ENCODE measurements at places on chromosomes 6 and 20.

DNA sequence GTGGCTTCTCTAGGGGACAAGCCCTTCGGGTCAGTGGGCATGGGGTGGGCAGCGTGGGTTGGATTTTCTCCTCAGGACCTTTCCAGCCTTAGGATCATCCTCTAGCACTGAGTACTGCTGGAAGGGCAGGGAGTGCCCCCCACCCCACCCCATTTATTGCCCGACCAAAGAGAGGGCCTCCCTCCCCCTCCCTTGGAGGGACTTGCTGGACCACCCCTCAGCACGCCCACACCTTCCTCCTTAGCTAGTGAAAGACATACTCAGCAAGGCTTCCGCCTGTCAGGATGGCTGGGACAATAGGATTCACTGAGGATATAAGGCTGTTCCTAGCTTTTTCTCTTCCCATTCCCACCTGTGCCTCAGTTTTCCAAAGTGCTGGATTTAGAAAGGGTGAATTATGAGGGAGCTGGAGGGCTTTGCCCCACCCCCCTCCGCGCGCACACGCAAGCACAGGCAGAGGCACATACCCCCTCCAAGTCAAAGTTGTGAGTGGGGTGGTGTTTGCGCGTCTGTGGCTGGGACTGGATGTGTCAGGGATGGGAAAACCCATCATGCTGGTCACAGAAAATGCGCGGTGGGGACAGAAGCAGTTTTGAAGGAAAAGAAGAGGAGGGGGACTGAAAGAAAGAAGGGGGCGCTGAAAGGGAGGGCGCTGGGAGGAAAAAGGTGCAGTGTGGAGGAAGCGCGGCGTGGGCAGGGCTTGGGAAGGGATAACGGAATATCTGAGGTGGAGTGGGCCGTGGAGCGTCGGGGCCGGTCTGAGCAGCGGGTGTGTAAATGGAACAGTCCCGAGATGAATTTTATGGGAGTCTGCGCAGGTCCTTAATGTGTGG, 693 bp upstream of the SLC29A1 start:
- no peak for DNase-seq

GRCh38 chr6:74899416-74899815, 306.4 kb downstream of the COL12A1 start:
- DNase-seq, result no peak

DNA sequence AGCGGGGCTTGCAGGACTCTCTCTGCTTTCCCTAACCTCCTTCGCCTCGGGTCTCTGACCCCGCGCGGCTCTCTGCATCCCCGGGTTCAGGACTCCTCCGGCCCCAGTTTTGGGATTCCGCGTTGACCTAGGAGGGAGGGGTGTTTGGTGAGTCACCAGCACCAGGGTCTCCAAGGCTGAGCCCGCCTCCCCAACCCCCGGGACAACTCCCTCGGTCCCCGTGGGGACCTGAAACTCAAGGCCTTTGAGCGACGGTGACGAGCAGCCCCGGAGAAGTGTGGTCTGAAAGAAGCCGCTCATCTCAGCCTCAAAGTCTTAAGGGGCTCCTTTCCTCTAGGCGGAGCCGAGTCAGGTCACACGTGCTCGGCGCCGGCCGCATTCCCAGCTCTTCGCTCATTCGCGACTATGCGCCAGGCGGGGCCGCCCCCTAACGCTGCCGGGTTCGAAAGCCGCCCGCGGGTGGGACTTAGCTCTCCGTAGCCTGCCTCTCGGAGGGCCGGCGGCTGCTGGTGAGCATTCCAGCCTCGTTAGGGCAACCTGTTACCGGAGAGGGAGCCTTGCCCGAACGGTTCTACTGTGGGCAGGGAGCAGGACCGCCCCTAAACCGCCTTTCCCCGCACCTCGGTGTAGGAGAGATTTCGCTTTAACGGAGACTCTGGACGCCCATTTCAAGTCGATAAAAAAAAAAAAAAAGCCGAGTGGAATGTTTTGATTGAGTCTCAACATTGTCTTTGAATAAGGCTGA, 3.0 kb upstream of the PRDM13 start:
- no peak for DNase-seq

DNA sequence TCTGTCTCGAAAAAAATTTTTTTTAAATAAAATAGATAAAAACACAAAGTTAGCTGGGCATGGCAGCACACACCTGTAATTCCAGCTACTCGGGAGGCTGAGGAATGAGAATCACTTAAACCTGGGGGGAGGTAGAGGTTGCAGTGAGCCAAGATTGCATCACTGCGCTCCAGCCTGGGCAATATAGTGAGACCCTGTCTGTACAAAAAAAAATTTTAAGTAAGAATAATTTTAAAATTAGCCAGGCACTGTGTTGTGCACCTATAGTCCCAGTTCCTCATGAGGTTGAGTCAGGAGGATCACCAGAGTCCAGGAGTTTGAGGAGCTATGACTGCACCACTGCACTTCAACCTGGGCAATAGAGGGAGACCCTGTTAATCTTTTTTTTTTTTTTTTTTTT, 149.2 kb upstream of the SHLD1 start:
- DNase-seq, result no peak

DNA sequence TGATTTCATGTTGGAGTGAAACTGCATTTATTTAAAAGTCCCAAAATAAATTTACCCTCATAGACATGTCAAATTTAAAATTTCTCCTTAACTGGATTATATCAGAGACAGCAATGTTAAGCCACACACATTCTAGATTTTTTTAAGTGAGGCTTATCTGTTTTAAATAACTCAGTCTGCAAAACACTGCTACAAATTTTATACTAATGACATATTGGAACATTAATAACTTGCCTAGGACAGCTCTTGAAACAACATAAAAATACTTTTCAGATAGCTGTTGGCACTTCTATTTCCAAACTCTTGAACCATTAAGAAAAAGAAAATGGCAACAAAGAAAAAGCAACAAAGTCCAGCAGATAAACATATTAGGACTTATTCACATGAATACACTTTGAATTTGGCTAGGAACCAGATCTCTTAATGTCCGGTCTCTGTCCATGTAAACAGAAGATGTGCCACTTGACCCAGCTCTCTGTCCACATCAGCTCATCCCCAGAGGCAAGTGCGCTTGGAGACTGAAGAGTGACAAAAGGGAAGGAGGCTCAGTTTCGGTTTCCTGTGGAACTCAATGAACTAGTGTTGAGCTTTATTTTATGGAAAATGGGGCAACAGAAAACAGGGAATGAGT, 219.3 kb upstream of the THBS2 start:
- DNase-seq, result no peak

DNA sequence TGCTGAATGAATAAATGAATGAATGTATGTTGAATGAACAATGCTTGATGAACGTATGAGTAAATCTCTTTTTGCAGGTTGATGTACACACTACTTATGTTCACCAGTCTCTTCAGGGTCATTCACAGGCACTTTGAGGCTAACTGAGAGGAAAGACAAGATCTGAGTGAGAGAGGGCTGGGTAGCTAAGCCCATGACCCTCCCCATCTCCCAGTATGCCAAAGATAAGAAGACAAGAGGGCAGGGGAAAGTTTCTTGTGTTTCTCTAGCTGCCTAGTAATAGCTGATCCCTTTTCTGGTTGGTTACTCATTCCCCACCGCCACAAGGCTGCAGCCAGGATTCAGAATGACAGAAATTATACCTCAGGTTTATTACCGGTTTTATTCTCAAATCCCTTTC, 90.7 kb downstream of the CEP57L1 start:
- no peak for DNase-seq

- no peak for DNase-seq
These were observed 686.4 kb downstream of the HTR1B start for GRCh38 chr6:76776876-76777275.

DNA sequence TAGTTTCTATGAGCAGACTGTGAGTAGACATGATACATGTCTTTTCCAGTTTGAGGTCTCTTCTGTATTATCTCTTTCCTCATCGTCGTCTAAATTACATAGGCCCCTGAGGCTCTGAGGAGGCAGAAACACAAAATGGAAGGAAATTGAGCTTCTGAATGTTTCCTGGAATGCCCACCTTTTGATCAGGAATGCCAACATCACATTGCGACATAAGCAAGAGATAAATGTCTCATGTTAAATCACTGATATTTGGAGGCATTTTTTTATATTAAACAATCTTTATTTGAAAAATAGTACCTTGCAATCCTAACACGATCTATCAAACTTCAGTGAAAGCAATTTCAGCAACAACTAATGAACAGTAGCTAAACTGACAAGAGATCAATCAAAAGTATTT, 134.5 kb upstream of the PLCB4 start:
- no peak for DNase-seq

GRCh38 chr6:122734529-122735395, 44.8 kb upstream of the FABP7 start:
- DNase-seq, result no peak

GRCh38 chr6:20170455-20171148, 41.7 kb downstream of the MBOAT1 start:
- DNase-seq, result no peak

DNA sequence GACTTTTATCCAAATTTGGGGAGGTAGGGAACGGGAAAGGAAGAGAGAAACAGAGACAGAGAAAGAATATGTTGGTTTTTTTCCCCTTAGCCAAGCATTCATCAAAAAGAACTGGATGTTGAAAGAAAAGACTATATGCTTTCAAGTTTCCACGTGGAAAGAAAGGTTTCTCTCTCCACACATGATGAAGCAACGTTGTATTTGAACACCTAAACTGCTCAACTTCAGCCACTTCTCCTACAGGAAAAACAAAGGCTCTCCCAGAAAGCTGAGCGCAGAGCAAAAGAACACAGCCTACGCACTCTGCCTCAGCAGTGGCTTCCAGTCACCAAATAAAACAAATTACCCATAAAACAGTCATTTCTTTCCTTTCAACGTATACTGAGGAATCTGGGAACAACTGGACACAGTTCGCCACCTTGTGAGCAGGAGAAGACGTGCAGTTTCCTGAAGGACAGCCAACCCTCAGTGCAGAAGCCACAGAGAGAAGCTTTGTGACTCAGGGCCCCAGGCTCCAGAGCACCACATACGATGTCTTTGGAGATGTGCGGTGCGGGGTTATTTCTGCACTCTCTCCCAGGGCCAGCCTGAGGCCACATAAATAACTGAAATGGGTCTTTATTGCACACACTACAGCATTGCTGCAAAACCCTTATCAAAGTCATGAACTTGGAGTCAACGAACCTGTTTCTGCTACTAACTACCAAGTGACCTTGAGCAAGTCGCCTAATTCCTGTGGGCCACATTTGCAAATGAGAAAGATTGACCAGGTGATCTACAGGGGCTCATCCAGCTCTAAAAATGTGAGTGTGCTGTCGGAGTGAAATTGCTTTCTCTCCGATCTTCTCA, 10.1 kb downstream of the IL17F start:
- DNase-seq, result no peak

GRCh38 chr6:36098920-36099647, 31.2 kb upstream of the MAPK13 start:
- DNase-seq, result no peak

GRCh38 chr6:134662077-134662700, 287.7 kb downstream of the ALDH8A1 start:
- no peak for DNase-seq

DNA sequence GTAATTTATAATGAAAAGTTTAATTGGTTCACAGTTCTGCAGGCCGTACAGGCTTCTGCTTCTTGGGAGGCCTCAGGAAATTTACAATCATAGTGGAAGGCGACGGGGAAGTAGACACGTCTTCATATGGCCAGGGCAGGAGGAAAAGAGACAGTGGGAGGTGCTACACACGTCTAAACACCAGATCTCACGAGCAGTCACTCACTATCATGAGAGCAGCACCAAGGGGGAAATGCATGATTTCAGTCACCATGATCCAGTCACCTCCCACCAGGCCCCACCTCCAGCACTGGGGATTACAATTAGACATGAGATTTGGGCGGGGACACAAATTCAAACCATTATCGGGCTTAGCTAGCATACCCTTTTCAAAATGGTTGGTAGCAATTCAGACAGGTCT, 41.2 kb downstream of the EIF2S2 start:
- DNase-seq, result no peak

DNA sequence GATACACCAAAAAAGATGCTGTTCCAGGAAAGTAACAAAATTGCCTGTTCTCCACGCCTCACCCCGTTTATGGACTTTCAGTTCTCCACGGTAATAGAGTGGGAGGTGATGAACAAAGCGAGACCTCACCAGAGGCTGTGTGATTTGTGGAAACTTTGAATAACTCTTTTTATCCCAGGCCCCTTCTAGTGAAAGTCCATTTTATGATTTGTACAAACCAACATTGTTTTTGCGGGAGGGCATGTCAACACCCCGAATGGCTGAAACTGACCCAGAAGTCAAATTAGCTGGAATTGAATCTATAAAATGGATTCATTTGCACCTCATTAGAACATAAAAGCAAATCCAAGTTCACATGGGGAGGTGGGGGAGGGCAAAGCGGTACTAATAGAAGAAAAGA, 517.8 kb downstream of the CDH26 start:
- no peak for DNase-seq

- DNase-seq, result no peak
These were observed 416 bp upstream of the POLR1H start for GRCh38 chr6:30060606-30061091.

- DNase-seq, result no peak
These were observed 38.0 kb downstream of the SCGN start for GRCh38 chr6:25689966-25690365.

DNA sequence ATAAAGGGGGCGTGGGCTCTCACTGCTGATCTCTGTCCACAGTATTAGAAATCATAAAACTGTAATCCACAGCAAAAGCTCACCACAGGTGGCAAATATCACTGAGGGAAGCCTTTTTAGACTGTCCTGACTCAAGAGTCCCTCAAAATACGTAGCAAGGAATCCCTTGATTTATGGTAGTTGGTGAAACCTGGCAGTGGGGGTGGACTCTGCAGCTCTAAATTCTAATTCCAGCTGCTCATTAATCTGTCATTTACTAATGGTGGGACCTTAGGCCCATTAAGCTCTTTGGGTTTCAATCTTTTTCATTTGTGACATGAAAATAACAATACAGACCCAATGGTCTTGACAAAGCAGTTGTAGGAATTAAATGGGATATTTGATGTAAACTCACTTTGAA, 32.3 kb downstream of the GMDS start:
- DNase-seq, result no peak

DNA sequence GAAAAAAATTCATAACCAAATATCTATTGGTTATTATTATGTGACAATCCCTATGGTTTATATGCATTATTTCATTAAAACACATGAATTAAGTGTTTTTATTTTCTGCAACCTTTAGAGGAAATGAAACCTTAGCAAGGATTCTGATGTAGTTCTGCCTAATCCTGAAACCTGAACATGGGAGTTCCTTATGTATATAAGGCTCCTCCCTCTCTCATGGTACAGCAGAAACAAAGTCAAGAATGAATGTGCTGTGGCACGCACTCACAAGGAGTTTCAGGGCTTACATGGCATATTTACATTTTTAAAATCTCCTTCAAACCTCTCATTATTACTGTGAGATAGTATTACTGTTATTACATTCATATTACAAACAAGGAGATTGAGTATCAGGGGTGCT, 426.4 kb upstream of the CITED2 start:
- DNase-seq, result no peak

GRCh38 chr6:134175532-134176263, 123.3 kb upstream of the SLC2A12 start:
- no peak for DNase-seq

- no peak for DNase-seq
These were observed 52.2 kb downstream of the JARID2 start for GRCh38 chr6:15297895-15298590.
